ENCODE measurements at places on chromosomes 6 and 20.
A peak's percentile ranks its signal among the peaks of the same experiment; 100 is the strongest.

DNA sequence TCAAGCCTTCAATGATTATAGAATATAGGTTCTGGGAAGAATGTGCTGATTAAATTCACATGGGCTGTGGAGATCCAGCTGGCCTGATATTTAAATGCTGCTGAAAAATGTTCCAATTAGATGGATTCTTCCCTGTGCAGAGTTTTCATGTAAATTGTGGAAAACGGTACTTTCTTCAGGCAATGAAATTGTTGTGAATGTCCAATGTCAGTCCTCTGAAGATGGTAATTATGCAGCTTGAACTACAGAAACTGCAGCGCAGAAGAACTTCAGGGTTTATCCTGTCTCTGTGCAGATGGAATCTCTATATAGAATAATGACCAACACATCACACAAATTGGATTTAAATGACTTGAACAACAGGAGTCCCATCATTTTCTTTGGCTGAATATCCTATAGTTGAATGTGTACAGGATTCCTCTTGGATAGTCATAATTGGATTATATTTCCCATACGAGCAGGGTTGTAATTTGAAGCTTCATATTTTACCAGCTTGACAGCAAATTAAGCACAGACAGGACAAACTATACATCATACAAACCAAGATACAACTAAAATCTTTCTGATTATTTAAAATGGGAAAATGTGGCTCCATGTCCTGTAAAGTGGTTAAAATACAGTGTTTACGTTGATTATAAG is 82.3 kb downstream of the CAP2 start:
- DNase-seq = no peak

GRCh38 chr6:2900221-2900807 is 2.8 kb downstream of the SERPINB9 start:
- DNase-seq = no peak

DNA sequence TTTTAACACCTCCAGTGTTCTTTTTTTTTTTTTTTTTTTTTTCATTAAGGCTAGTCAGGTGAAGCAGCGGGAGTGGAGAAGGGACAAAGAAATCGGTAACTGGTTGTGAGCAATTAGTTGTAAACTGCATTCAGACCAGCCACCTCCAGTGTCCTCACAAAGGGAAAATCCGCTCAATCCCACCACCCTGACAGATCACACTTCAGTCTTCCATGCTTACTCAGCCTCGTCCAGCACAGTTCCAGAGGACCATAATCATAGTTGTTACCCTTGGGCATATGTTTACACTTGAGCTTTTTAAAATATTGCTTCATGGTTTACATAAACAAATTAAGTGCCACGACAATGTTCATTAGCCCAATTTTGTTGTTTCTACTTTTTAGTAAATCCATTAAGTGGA is 10.2 kb downstream of the DYNLRB1 start:
- DNase-seq = no peak

DNA sequence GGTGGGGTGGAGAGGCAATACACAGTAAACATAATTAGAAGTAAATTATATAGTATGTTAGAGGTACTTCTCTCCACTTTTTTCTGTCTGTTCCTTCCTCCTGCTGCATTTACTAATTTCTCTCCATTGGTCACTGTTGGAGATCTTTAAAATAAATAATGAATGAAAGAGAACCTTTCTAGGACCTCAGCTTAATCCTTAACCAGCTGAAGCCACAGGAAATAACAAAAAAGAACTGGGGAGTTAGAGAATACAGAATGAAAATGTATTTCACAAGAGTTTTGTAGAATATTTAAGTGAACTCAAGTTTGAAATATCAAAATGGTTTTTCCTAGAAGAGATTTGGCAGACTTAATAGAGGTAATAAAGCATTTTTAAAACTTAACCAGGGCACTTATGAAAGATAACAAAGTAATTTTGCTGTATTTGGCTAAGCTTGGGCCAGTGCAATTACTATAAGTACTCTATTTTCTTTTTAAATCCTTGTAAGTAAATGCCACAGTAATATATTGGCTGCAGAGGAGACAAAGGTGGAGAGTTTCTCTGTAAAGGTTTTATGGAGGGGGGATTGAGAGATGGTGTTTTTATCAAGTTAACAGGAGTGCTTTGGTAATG is 405.0 kb downstream of the CDKAL1 start:
- DNase-seq = no peak

GRCh38 chr6:62175195-62175594 is 110.8 kb downstream of the KHDRBS2 start:
- DNase-seq = no peak

- no peak for DNase-seq
Observed at GRCh38 chr20:19141998-19142397, 70.4 kb upstream of the SLC24A3 start.

DNA sequence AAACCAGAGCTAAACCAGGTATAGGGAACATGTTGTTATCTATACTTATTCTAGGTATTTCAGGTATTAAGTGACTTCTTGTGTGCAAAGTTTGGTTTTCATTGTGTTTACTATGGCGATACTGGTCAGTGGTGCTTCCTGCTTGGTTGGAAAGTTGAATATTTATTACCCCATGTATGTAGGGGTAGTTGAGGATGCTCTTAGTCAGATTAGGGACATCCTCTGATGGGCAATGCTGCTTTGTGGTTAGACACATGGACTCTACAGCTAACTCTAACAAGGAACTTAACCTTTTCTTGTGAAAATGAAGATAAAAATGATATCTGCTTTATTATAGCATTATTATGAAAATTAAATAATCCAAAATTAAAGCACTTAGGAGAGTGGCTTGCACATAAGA is 44.1 kb upstream of the ENPP1 start:
- DNase-seq = no peak

GRCh38 chr20:32477594-32478512 is 107.3 kb downstream of the NOL4L start:
- DNase-seq = no peak

DNA sequence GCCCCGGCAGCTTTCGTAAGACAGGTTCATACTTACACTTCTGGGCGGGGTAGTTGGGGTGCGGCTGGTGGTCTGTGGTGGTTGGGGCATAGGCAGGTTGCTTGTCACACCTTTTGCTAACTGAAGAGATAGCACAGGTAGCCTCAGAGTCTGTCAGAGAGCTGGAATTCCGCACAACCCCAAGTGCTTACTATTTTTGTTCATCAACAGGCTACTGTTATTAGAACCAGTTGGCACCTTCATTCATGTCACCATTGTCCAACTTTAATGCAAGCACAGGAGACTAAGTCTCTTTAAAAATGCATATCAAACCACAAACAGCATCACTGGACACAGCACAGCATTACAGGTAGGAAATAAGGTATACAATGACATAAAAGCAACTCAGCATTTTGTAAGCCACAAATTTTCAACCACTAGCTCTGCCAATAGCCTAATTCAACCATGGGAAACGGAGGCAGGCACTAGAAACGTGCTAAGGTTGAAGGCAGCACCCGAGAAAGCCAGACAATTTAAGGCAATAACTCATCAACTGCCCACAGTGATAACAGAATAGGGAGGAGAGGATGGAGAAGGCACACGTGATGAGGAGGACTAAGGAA is 143.8 kb downstream of the ZMYND8 start:
- DNase-seq = no peak

- no peak for DNase-seq
Observed at GRCh38 chr6:10742251-10742650, 5.4 kb upstream of the TMEM14B start.

DNA sequence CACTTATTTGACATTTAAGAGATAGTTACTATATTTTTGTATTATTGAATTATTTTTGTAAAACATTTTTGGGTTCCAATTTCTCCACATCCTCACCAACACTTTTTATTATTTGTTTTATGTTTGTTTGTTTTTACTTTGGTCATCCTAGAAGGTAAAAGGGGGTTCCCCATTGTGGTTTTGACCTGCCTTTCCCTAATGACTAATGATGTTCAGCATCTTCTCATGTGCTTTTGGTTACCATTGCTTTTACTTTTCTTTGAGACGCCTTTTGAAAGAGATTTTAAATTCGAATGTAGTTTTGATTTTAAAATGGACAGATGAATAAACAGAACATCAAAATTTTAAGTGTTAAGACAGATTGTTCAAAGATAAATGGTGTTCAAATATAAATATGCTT is 46.9 kb downstream of the AK9 start:
- no peak for DNase-seq

DNA sequence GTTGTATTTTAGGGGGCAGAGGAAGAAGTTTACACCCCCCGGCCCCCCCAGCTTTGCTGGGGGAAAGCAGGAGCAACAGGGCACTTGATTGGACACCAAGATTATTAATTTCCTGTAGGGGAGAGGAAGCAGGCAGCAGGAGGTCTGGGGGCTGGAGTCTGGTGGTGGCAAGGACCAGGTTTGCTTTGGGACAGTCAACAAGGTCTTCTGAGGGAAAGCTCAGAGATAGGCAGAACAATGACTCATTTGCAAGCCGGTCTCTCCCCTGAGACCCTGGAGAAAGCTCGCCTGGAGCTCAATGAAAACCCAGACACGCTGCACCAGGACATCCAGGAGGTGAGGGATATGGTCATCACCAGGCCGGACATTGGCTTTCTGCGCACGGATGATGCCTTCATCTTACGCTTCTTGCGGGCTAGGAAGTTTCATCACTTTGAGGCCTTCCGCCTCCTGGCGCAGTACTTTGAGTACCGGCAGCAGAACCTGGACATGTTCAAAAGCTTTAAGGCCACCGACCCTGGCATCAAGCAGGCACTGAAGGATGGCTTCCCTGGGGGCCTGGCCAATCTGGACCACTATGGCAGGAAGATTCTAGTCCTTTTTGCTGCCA is 1.6 kb downstream of the CLVS2 start:
- DNase-seq = peak; percentile 27

- no peak for DNase-seq
Observed at GRCh38 chr6:28005975-28006374, 48.9 kb downstream of the OR2B6 start.

DNA sequence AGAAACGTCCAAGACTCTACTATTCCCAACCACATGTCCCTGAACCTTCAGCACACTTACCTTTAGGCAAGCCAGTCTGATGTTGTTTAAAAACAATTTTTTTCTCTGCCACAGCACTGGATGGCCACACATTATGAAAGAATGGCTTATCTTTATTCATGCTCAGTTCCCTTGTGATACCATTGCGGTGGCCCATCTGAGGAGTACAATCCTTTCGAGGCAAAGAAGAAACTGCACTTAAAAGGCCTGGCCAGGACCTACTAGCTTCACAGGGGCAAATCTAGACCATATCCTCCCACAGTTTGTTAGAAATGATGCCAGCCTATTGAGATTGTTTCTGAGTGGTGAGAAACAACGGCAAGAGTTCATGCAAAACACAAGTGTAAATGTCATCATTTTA is 88.4 kb upstream of the PLEKHG1 start:
- no peak for DNase-seq

DNA sequence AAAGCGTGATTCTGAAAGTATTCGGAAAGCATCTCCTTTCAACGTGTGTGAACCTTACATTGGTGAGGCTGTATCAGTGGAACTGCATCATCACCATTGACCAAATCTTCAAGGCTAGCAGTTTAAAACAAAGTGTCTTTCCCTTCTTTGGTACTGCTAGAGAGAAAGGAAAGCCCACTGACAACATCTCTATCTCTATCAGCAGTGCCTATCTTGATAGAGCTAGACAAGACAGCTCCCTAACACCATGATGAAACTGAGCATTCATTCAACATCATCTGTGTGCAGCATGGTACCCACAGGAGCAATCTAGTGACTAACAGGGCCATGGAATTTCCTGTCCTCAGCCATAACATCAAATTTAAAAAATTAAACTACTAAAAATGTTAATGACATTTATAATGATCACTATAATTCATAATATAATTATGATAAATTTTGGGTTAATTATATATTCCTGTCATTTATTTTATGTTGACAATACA is 31.5 kb upstream of the EDN1 start:
- no peak for DNase-seq

DNA sequence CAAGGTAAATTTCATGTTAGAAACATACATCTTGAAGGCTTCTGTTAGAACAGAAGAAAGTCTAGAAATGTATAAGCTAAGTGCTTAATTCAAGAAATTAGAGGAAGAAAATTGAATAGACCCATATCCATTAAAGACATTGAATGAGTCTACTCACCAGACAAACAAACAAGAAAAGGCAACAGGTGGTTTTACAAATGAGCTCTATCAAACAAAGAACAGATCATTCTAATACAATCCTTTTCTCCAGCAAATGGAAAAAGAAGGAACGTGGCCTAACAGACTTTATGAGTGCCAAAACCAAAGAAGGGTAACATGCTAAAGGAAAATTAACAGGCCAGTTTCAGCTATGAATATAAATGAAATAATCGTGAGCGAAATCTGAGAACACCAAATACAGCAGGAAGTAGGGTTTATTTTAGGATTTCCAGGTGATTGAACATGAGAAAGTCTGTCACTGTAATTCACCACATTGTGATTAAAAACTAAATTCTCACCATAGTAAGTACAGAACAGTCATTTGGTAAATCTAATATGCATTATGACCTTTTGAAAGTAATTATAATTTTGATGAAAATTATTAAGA is 22.6 kb downstream of the MTHFD1L start:
- no peak for DNase-seq

GRCh38 chr20:9280666-9281065 is 211.8 kb downstream of the PLCB4 start:
- DNase-seq = no peak

DNA sequence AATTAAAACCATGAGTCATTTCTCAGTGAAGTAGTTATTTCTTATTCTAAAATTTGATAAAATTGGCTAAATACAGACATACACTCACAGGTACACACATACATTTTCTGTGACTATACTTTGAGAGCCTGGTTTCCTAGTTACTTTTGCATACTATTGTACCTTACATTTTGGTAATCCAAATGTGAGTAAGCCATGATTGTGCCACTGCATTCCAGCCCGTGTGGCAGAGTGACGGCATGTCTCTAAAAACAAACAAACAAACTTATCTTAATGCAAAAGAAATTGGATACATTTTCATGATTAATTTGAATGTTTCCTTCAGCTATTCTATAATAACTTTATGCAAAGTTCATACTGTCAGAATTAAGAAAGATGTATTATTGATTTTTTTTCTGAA is 628.8 kb downstream of the GRIK2 start:
- no peak for DNase-seq

DNA sequence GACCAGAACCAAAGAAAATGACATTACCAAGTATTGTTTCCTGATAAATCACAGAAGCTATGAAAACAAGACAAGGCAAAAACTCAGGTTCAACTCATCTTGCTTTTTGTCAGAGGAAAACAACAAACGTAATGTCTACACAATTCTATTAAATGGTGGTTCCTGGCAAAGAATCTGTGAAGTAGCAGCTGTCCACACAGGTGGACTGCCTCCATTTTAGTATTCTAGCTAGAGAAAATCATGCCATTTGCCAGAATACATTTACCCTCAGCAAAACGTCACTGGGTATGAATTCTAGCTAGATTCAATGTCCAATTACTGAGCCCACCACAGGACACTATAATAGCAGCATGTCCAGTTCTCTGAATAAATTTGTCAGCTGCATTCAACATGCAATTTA is 125.4 kb downstream of the ADGRB3 start:
- DNase-seq = no peak

DNA sequence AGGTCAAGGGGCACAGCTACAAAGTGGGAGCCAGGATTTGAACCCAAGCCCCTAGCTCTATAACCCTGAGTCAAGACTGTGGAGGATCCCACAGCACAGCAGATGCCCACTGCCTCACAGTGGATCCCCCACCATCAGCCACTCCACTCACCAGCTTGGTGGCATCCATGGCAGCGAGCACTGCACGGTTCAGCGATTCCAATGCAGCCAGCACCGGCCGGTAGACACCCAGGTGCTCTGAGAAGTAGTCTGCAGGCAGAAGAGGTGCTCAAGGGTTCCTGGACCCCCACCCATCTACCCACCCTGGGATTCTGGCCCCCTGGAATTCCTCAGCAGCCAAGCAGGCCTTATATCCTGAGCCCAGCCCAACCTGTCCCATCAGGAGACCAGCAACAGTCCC is 2.5 kb downstream of the ACTL10 start:
- DNase-seq = no peak
